Immature natural killer cell (primary cell): ENCODE measurements at places on chromosomes 6 and 20.

GRCh38 chr20:9140162-9140760 is 71.4 kb downstream of the PLCB4 start:
- DNase-seq: no peak

- no peak for DNase-seq
Observed at GRCh38 chr6:42369568-42369967, 82.2 kb downstream of the TRERF1 start.

GRCh38 chr6:53532061-53532797 is 12.7 kb downstream of the GCLC start:
- no peak for DNase-seq

- no peak for DNase-seq
Observed at GRCh38 chr6:145809211-145809610, 5.4 kb downstream of the FBXO30 start.

DNA sequence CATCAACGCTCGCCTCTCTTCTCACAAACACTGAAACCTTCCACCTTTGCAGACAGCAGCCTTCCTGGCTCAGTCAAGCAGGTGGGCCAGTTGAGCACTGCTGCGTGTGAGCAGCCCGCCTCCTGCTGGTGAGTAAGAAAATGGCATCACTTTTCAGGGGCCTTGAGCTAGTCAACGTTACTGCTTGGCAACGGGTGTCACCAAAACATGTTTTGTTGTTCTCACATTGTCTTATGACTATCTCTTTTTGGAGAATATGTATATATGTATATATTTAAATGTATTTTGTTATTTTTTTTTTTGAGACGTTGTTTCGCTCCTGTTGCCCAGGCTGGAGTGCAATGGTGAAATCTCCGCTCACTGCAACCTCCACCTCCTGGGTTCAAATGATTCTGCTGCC is 97.0 kb upstream of the AGPAT4 start:
- peak; percentile 81 for DNase-seq

- DNase-seq: no peak
Observed at GRCh38 chr6:161853657-161854056, 579.8 kb upstream of the AGPAT4 start.

DNA sequence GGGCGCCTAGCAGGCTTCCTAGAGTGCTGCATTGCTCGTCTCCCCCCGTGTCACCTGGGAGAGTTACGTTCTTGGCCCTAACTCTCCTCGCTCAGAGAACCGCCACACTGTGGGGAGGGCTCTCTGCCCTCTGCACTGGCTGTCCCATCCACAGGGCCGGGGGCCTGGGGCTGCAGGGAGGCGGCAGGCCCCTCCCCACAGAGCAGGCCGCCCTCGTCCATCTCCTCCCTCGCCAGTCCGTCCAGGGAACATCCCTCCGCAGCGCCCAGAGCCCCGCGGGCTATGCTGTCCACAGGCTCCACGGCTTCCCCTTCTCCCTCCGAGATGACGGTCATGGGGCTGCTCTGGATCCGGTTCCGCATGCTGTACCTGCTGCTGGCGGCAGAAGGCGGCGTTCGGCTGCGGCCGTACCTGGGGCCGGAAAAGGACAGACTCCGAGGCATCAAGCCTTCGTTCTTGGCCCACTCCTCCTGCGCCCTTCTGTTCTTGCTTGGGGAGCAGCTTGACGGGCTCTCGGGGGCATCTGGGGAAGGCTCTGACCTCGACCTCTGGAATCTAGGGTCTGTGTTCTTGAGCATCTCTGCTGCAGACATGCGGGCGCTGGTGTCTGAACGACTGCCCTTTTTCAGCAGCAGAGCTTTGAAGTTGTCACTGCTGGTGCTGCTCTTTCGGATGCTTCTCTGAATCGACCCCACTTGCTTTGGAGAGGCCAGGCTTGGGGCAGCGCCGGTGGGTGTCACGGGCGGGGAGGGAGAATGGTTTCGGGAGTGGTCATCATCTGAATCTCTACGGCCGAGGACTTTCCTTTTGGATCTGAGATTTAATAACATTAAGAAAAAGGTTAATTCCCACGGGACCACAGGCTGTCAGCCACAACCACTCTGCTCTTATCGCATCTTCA is 20.2 kb downstream of the HEBP2 start:
- no peak for DNase-seq

GRCh38 chr20:32387252-32387651 is 29.1 kb downstream of the ASXL1 start:
- DNase-seq: peak; percentile 55

DNA sequence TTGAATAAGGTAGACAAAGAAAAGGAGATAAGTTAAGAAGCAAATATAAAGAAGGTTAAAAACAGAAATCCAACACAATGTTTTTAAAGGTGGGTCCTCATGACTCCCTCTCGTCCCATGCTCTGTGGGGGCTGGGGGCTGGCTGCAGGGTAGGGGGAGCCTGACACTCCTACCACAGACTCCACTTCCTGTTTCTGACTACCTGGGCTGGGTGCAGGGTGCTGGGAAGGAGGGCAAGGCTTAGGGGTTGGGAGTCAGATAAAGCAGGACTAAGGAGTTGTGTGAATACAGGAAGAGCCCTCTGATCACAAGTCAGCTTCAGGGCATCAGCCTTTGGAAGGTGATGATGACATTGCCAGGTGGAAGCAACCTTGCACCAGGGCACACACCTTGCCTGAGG is 277.0 kb upstream of the SGK1 start:
- no peak for DNase-seq

GRCh38 chr6:68279793-68280557 is 355.1 kb upstream of the ADGRB3 start:
- no peak for DNase-seq

DNA sequence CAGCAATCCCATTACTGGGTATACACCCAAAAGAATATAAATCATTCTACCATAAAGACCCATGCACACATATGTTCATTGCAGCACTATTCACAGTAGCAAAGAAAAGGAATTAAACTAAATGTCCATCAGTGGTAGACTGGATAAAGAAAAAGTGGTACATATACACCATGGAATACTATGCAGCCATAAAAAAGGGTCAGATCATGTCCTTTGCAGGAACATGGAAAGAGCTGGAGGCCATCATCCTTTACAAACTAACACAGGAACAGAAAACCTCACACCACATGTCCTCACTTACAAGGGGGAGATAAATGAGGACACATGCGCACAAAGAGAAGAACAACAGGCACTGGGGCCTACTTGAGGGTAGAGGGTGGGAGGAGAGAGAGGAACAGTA is 60.9 kb downstream of the DCDC2 start:
- DNase-seq: no peak

GRCh38 chr6:36492092-36492491 is 49.3 kb downstream of the KCTD20 start:
- DNase-seq: no peak

DNA sequence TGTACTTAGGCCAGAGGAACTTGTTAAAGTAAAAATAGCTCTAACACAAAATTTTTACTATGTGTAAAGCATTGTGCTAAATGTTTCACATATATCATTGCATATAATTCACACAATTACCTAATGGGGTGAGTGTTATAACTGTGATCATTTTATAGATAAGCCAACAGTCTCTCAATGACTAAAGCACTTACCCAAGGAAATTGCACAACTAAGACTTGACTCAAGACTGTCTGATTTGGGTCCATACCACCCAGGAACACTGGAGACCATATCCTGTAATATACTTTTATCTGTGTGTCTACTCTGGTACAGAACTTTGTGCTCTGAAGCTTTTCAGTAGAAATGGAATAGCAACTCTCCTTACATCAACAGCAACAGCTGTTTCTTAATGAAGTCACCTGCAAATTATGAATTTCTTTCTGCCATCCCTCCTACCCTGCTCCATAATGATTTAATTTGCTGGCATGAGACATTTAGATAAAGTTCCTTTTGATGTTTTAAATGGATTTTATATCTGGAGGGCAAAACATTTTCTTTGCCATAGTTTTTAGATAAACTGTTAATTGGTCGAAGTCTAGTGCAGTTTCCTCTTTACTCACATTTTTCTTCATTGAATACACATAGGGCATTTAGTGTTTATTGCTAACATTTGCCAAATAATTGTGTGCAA is 47.5 kb downstream of the TSPYL4 start:
- DNase-seq: no peak

DNA sequence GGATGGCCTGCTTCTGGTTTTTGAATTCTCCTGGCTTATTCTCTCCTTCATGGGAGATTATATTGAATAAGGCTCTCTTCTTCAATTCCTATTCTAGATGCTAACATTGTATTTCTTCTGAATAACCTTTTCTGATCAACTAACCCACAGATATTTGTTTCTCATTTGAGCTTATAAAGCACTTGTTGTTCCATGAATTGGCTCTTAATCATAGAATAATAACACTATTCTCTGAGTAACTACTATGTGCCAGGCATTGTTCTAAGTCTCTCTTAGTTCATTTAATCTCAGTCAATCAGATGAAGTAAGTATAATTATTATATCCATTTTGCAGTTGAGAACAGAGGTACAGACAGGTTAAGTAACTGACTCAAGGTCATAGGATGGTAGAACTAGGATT is 136.3 kb upstream of the MLIP start:
- DNase-seq: no peak

- DNase-seq: no peak
Observed at GRCh38 chr20:10076126-10077080, 41.6 kb downstream of the ANKEF1 start.

DNA sequence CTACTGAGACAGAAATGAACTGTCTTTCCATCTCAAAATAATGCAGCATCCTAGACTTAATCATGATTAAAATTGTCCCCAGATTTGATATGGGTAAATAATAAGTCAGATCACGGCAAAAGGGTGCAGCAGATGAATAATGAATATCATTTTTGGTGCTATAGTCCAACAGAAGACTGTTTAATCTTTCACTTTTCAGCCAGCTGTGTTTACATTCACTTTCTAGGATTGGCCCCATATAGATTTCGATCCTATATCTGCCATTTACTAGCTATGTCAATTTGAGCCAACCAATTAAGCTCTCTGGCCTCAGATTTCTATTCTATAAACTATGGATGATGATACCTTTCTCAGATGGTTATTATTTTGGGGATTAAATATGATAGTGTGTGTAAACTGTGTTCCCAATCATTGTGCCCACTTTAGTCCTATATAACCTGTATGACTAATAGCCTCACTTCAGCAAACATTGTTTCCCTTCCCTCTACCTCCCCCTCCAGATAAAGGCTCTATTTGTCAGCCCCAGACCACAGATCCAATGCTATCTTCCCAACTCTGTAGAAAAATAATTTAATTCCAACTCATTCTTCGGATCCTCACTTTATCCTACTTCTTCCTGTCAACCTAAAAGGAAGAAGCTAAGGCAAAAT is 53.6 kb upstream of the NT5E start:
- DNase-seq: no peak

- DNase-seq: no peak
Observed at GRCh38 chr6:131083687-131084086, 20.6 kb upstream of the EPB41L2 start.

- DNase-seq: no peak
Observed at GRCh38 chr6:47727391-47727790, 29.0 kb downstream of the ADGRF4 start.

DNA sequence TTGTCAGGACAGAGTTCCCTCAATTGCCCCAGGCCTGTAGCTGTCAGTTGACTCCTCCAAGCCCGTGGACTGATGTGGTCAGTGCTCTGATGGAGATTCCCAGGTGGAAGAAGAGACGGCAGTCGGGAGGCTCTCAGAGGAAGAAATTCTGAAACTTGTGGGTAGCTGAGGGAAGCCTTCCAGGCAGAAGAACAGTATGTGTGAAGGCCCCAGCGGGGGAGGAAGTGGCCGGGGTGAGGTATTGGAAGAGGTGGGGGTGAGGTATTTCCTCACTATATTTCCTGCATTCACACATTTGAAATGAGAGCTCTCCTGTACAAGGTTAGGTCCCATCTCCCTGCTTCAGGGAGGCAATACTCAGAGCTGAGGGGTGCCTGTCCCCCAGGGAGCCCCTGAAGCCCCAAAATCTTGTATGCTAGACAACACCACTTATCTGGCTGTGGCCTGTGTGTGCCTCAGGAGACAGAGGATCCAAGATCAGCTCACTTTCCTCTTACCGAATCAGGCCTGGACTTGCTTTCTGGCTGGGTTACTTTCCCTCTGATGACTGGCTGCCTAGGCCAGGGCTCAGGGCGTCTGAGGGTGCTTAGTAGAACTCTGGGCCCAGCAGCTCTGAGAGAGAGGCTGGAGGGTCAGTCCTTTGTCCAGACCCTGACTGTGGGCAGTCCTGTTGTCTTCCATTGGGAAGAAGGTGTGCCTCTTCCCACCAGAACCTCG is 49.3 kb upstream of the MYL9 start:
- DNase-seq: peak; percentile 72

GRCh38 chr20:44024820-44025580 is 110.3 kb downstream of the TOX2 start:
- DNase-seq: no peak

GRCh38 chr20:2088891-2089290 is 12.7 kb upstream of the STK35 start:
- no peak for DNase-seq

DNA sequence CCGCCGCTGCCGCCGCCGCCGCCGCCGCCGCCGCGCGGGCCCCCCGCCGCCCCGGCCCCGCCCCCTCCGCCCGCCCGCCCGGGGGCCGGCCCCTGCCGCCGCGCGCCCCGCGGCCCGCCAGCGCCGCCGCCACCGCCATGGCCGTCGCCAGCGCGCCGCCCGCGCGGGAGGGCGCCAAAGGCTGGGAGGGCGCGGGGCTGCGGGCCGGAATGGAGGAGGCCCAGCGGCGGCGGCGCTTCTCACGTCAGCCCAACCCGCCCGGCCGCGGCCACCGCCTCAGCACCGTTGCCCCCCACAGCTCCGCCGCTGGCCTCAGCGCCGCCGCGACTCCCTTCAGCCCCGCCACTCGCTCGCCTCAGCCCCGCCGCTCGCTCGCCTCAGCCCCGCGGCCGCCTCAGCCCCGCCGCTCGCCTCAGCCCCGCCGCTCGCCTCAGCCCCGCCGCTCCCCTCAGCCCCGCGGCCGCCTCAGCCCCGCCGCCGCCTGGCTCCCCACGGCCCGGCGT is 258 bp downstream of the PHF10 start:
- DNase-seq: peak; percentile 47

- no peak for DNase-seq
Observed at GRCh38 chr6:170221052-170221752, 69.7 kb downstream of the DLL1 start.

DNA sequence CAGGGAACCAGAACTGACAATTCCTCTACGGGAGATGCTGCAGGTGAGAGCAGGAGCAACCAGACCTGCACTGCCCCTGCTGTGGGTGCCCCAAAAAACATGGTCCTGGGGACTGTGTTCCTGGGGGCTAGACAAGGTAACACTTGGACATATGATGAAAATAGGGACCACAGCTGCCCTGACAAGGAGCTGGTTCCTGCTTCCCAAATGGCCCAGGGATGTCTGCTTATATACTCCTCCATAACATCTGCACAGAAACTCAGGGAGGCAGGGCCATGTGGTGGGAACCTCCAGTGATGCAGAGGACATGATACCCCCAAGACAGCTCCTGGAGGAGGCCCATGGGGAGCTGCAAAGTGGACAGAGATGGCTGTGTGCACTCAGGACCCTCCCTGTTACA is 19.8 kb downstream of the HLA-F start:
- DNase-seq: no peak

GRCh38 chr6:150116200-150116800 is 26.5 kb upstream of the PPP1R14C start:
- DNase-seq: no peak
